ENCODE measurements at places on chromosomes 5 and 9.

GRCh38 chr9:121690316-121690715 is 38.9 kb downstream of the DAB2IP start:
- no peak for DNase-seq

- DNase-seq, result no peak
These were observed 49.0 kb downstream of the NPR3 start for GRCh38 chr5:32760091-32760509.

DNA sequence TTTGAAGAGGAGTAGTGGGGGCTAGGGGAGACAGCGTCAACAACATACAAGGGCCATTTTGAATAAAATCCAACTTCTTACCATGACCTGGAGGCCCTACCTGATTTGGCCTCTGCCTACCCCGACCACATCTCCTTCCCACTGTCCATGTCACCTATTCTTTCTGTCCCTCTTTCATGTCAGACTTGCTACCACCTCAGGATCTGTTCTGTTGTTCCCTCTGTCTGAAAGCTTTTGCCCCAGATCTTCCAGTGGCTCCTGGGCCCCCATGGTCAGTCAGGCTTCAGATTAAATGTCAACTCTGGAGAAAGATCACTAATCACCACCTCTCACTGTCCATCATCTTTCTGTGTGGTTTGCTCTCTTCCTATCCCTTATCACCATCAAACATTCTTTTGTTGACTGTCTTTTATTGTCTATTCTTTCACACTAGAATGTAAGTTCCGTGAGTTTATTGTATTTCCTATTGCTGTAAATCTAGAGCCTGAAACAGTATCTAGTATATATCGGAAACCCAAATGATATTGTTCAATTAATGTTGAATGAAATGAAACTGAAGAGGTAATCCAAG is 31.2 kb upstream of the APC start:
- no peak for DNase-seq

GRCh38 chr9:114486205-114486963 is 18.9 kb downstream of the WHRN start:
- no peak for DNase-seq

GRCh38 chr9:23826120-23826629 is at the start of gene ELAVL2:
Gene ELAVL2, minus strand, starts transcription at chr9:23826240. Its CDS starts 64,006 bp downstream, at chr9:23762234.
- no peak for DNase-seq

DNA sequence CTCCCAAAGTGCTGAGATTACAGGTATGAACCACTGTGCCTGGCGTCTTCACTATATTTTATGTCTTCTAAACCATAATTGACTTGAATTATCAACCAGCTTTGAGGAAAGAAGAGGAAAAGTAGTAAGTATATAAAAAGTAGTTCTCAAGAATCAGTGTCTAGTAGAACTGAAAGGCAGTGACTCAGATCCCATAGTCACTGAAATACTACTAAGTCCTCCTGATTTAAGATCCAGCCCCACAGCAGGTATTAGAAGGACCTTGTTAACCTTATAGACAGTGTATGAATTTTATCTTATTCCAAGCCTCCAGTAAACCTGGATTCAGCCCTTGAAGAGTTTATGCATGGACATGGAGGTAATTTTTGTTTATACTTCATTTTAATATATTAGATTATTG is 31.5 kb downstream of the LNPEP start:
- no peak for DNase-seq

- no peak for DNase-seq
These were observed 201.7 kb downstream of the PAPPA start for GRCh38 chr9:116355153-116355921.

DNA sequence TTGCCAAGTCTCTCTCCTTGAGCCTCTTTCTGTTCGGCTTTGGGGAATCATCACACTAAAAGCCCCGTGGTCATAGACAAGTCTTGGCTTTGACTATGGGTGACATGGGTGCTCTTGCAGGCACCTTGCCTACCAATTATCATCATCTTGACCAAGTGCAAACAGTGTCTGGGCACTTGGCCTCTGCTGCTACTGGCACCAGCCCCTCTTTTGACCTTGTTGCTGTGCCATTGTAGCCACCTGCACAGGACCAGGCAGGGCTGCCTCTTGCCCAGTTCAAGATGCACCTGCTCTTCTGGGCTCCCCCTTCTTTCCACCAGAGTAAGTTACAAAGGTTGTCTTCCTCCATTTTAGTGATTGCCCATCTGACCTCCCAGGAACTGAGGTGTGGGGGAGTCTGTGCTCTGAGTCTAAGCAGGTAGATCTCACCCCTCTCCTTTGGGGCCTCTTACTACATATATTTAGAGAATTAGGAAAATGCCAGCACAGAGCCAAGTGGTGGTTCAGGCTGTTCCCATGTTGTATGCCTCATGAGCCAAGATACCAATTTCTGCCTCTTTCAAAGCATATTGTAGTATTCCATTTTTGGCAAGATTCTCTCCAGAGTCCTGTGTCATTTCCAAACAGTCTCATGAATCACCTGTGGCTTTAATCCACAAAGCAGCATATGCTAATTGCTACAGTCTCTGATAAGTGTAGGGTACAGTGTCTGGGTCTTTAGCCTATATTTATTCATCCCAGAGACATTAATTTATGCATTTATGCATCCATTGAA is 142.9 kb upstream of the DAP start:
- DNase-seq, result no peak

DNA sequence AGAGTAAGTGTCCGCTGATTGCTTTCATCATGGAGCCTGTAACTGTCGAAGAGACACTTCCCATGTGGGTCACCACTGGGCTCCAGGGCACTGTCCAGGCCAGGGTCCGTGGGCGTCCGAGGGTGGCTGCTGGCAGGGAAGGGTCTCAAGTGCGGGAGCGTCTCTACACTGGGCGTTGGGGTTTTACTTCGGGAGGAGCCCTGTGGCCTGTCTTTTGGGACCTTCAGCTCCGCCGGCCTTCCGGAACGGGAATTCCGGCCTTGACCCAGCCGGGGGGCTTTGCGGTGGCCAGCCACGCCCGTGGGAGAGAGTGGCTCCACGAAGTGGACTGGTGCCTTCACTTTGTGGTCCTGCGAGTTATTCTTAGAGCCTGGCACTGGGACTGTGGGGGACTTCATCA is 86.2 kb downstream of the CAMSAP1 start:
- no peak for DNase-seq

DNA sequence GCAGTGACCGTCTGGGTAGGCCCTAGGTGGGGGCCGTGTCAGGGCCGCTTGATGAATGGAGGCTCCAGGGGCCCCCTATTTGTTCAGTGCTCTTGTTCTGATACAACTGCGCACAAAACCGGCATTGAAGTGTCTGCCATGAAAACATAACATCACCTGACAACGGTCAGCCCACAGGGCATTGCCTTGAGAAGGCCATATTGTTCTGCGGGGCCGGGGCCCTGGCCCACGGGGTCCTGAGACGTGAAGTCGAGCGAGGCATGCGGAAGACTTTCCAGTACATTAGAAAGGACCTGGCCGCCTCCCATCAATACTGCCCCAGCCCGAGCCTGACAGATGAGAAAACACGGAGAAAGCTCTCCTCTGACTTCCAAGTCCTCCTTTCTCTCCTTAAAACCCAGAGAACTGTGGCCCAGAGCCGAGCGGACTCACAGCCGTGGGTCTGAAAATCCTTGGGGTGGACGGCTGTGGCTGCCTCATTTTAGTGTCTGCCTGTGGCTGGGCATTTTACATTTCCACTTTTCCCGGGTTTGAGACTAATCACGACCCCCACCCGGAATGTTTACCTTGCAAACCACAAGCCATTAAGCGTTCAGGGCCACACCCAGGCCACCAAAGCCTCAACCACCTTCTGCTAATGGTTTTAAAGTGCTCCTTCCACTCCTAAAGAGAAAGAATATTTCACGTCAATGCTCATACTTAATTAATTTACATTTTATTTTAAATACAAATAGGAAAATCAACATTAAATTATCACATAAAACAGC is 391.0 kb upstream of the IRX2 start:
- no peak for DNase-seq

Measured in KG1 (cell line).